ENCODE measurements at places on chromosomes 6 and 20.

GRCh38 chr6:94289131-94289530 is 869.8 kb upstream of the EPHA7 start:
- DNase-seq = no peak

DNA sequence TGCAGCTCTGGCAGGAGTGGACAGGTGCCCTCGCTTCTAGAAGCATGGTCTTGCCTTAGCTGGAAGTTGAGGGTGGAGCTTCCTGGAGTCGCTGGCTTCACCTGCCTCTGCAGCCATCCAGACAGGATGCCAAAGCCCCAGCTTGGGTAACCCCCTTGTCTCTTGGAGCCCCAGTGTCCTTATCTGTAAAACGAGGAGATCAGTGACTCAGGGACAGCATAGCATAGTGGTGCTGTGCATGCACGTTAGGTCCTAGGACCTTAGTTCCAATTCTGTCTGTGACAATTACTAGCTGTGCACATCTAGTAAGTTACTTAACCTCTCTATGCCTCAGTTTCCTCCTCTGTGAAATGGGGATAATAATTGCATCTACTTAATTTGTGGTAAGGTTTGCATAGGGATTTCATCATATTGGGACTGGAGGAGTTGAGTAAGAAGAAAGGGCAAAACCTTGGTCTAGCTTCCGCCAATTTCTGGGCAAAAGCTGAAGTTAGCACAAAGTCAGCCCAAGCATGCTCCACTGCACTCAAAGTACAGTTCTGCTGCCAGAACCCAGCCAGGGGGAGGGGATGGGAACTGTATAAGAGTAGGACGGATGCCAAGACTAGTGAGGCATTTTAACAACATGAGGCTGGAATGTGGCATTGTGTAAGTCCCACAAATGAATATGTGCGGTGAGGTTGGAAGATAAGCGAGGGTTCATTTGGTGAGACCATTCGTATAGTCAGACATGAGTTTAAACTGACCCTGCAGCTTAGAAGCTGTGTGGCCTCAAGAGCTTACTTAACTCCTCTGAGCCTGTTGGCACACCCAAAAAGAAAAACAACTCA is 24.5 kb downstream of the TOX2 start:
- peak; percentile 58 for DNase-seq

GRCh38 chr20:60956194-60956593 is 295.9 kb upstream of the CDH4 start:
- no peak for DNase-seq

DNA sequence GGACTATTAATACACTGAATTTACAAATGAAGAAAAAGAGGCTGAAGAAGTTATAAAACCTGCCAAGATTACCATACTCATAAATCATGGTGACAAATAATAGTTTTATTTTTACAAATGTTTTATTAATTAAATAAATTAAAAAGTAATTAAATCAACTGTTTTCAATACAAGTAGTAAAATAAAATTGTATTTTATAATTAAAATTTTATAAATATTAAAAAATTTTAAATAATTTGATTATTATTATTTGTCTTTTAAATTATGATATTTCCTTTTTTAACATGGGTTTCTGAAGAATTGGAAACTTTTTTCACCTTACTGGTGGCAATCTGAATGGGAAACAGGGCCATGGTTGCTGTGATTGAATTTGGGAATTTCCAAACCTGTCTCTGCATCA is 177.3 kb upstream of the TSHZ2 start:
- DNase-seq = no peak

DNA sequence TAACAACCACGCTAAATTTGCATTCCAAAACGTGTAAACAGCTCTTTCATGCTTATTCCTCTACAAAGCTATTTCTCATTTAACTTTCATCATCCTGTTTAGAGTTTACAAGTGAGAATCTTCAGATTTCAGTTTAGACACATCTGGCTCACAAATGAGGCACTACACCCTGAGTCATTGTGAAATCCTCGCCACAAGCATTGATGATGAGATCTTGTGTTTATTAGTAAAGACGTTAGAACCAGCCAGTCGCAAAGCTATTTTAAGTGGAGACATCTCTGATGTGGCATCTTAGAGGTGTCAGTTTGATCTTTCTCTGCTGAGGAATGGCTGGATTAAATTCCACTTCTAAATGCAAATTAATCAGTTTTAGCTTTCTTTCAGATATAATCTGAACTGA is 8.3 kb upstream of the ISM1 start:
- DNase-seq = no peak

DNA sequence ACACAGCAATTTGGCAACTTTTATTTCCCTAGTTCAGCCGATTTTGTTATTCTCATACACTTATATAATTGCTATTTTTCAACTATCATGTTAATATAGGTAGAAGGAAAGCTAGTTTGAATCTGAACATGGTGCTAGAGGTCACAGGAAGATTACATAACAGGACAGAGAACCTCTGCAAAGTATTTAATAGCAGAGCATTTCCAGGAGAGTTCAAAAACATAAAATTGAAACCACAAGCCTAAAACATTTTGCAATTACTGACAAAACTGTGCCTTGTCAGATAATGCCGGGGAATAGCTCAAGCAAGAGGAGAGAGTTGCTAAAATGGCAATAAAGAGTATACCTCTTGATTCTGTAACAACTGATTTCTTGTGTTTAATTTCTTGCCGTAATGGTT is 70.8 kb downstream of the TFAP2B start:
- no peak for DNase-seq

- peak; percentile 27 for DNase-seq
These were observed 12.7 kb upstream of the RAMACL start for GRCh38 chr6:166599205-166599604.

GRCh38 chr6:8269872-8270454 is 165.4 kb downstream of the SLC35B3 start:
- DNase-seq = no peak

DNA sequence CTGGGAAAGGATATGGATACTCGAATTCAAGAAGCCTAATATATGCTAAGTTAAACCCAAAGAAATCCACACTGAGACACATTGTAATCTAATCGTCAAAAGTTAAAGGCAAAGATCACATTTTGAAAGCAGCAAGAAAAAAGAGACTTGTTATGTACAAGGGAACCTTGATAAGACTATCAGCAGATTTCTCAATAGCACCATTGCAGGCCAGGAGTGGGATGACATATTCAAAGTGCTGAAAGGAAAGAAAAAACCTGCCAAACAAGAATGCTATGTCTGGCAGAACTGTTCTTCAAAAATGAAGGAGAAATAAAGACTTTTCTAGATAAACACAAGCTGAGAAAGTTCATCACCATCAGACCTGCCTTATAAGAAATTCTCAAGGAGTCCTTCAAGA is 75.2 kb downstream of the COL21A1 start:
- no peak for DNase-seq

DNA sequence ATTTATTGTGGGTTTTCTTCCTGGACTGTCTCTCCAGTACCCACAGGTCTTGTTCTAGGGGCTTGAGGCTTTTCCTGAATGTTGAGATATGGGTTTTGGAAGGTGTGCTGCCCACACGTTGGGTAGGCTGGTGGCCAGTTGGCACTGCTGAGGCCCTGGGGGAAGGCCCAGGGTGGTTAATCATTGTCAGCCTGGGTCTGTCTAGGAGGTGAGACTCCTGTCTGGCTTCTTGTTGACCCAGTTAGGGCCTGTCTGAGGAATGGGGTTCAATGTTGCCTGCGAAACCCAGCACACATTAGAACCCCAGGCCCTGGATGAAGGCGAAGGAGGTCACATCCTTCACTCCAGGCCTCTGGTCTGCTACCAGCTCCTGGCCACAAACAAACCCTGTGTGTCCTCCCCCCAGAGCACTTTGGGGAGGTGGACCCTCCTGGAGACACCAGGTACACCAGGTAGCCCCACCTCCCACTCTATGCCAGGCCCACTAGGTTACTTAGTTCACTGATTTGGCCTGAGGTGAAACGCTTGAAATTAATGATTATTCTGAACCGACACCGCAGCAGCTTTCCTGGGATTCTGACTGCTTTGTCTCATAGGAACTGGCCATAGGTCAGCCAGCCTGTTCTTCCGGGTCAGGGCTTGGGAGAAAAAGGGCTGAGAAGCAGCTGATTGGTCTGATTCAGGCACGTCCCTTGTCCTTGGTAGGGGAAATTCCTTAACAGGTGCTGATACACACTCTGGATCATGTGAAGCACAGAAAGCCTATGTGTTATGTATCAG is 15.2 kb downstream of the DNMT3B start:
- no peak for DNase-seq

DNA sequence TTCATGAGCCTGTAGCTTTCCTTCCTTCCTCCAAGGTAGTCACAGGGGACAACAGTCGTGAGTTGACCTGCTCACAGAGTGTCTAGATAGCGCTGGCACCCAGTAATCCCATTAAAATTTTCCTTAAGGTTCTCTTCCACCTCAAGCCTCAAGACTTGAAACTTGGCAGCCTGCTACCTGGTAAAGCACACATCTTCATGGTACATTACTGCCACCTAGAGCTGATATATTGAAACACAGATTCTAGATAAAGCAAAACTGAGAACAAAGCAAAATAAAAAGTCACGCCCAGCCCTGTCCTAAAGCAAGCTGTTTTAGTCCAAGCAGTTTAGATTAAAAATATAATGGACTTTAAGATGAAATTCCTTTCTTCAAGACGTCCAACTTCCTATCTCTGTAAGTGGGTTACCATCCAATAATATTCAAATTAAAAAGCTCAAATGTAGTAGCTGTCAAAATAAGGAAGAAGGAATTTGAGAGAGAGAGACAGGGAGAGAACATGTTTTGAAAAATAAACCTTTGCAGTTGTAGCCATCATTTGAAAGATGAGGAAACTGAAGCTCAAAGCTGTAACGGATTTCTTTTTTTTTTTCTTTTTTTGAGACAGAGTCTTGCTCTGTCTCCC is 50.7 kb upstream of the CD83 start:
- DNase-seq = peak; percentile 25

- no peak for DNase-seq
These were observed 4.6 kb downstream of the SLC44A4 start for GRCh38 chr6:31874084-31874670.

DNA sequence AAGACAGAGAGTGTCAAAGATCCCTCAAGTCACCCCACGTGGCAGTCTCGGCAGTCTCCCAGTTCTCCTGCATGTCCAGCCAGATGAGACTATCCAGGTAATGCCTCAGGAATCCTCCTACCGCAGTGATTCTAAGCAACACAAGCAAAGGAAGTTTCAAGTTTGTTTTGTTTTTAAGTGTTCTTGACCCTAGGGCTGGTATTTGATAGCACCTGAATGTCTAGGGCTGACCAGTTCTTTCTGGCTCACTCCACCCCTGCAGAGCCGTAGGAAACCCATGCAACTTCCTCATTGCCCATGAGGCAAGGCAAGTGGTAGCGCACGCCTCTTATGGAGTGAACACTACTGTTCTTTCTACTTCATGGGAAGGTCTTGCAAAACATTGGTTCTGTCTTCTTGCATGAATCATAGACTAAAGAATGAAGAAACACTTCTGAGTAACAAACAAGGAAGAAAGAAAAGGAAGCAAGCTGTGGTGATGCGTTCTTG is 24.8 kb upstream of the FOXQ1 start:
- peak; percentile 92 for DNase-seq

DNA sequence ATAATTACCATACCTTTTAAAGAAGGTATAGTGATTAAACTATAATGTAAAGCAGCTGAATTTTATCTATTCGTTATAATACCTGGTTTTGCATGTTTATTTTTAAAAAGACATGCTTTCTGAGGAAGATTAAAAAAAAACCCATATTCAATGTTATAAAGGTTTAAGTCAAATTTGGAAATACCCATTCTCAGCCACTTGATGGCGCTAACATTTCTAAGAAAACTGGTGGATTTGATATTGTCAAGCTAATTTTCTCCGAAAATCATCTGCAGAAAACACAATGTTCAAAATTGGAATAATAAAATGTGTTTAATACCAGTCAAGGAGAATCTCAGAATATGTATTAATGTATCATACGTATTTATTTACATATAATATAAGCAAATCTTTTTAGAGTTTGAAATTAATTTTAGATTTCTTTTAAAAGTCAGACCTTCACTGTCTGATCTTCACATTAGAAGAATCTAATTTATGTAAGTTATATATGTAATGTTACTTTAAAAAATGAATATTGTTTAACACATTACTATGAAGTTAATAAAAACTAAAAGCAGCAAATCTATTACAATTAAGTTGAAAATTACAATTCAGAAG is 35.0 kb downstream of the SHPRH start:
- DNase-seq = peak; percentile 16

DNA sequence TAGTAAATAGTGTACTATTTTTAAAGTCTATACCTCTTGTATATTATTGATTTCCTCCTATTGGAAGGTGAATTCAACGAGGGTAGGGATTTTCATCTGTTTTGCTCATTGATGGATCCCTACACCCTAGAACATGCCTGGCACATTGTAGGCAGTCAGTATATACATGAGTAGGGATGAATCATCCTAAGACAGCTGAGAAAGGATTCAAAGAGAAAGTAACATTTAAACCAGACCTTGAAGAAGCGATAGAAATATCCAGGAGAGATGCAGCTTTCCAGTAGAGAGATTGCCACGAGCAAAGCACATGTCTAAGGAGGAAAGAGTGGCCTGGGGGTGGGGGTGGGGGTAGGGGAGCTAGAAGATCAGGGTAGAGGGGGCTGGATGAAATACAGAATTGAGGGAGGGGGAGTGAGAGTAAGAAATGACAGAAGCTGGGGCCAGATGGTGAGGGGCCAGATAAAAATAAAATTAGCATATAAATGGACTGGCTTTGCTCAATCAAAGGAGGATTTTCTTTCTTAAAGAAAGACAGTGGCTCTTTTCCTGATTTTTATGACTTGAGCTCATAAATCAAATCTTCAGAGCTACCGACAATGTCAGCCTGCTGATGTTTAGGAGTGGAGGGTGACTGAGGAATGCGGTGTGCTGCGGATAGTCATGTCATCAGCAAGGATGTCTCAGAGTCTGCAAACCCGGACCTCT is 168.2 kb downstream of the SAMD5 start:
- DNase-seq = no peak

GRCh38 chr6:14915888-14916832 is 329.7 kb upstream of the JARID2 start:
- DNase-seq = no peak

DNA sequence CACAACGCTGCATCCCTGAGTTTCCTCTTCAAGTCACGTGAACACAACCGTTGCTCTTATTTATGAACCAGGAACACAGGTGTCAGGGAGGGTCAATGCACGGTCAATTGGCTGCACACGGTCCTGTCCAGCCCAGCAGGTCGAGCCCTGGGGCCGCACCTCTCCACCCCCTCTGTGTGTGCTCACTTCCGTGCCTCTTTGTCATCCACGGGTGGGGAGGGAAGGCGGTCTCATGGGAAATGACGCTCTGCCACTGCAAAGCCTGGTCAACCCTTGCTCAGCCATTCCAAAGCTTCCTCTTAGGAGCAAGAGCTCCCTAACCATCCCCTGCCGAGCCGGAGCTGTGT is 38.7 kb downstream of the DACT2 start:
- DNase-seq = no peak

- DNase-seq = peak; percentile 97
These were observed 18.6 kb downstream of the TREML2 start for GRCh38 chr6:41182069-41183034.

GRCh38 chr6:85580878-85581267 is 12.8 kb downstream of the SNX14 start:
- DNase-seq = no peak

GRCh38 chr6:30494291-30494861 is 5.1 kb downstream of the HLA-E start:
- no peak for DNase-seq

GRCh38 chr20:61173961-61174725 is 77.9 kb upstream of the CDH4 start:
- no peak for DNase-seq
